ENCODE measurements at places on chromosomes 16 and 17.

DNA sequence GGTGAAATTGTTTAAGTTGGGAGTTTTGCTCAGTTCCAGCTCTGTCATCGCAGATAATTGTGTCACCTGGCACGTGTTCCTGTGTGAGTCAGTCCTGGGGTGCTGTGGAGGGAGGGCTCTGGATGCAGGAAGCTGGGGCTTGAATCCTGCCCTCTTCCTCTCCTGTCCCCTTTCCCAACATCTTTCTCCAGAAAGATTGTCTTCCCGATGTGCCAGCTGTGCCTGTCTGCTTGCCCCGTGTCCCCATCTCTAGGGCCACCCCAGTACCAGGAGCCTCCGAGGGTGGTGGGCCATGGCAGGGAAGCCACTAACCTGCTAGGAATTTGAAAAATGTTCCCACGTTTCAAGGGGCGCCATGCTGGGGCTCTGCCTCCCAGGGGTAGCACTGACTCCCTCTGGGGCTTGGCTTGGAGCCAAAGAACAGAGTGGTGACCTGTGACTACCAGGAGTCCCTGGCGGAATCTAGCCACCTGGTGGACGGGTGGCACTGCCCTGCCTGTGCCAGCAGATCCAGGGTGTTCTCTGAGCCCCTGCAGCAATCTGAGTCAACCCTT is 198.1 kb downstream of the ENGASE start:
- DNase-seq, result no peak

DNA sequence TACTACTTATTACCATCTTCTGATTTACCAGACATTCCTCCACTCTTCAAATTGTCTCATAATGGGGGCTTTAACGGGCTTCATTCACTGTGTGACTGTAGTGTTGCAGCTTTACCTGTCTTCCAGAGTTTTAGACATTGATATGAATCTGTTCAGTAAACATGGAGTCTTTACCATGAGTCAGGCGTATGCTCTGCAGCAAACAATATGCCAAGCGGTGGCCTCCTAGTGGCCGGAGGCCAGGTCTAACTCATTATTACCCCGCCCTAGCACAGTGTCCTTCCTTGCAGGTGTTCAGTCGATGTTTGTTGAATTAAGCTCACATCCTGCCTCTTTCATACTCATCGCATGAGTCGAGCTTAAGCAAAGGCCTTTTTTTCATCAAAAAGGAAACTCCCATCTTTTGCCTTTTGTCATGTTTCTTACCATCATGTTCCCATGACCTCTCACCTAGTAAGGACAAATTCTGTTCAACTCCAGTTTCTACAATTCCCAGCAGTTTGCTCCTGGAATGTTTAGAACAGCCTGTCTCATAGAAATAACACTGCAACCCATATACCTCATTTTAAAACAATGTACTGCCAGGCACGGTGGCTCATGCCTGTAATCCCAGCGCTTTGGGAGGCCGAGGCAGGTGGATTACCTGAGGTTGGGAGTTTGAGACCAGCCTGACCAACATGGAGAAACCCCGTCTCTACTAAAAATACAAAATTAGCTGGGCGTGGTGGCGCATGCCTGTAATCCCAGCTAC is 39.4 kb downstream of the TUBD1 start:
- DNase-seq, result peak; percentile 73

GRCh38 chr16:3439637-3440036 is 3.7 kb downstream of the ZNF597 start:
- no peak for DNase-seq

DNA sequence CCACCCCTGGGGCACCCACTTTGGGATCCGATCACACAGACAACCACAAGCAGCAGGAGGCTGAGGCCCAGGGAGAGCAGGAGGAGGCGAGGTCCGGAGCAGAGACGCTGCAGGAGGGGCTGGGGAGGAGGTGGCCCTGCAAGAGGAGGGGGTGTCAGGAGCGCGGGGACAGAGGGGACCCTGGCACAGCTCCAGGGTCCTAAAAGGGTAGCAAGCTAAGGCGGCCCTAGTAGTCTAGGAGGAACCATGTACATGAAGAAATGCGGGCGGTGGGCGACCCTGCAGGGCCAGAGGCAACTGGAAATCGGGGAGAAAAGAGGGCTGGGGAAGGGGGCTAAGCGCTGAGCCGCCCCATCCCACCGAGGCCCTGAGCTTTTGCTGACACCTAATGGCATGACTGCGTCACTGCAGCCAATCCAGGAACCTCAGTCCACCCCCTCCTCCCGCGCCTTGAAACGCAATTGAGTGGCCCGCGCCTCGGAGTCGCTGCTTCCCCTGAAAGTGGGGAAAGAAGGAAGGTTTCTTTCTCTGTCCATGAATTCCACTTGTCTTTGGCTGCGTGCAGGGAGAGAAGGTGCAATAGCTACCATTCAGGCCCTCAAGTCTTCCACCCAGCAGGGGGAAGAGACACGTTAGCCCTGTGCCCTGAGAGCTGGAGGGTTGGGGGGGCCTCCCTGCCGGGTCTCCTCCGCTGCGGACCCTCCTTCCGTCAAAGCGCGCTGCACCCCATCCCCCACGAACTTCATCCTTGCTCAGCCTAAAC is 1.8 kb downstream of the ASGR1 start:
- peak; percentile 67 for DNase-seq

DNA sequence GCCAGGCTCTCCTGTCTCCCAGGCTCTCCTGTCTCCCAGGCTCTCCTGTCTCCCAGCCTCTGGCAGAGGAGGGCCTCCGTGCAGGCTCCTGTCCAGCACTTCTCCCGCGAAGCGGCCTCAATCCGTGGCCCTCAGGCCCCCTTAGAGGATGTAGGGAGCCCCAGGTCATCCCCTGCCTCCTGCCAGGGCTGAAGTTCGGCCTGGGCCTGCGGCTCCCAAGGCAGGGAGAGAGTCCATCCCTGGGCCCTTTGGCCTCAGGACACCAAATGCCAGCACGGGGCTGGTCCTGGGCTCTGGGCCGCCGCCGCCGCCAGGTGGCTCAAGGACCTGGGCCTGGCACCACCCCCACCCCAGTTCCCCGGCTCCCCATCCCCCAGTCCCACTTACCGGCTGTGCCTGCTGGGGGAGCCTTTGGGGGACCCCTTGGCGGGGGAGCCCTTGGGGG is 370 bp downstream of the EVPL start:
- no peak for DNase-seq

GRCh38 chr16:51409001-51409675 is 258.1 kb upstream of the SALL1 start:
- no peak for DNase-seq

- DNase-seq, result no peak
These were observed 7.0 kb downstream of the ZNF768 start for GRCh38 chr16:30519120-30520049.

DNA sequence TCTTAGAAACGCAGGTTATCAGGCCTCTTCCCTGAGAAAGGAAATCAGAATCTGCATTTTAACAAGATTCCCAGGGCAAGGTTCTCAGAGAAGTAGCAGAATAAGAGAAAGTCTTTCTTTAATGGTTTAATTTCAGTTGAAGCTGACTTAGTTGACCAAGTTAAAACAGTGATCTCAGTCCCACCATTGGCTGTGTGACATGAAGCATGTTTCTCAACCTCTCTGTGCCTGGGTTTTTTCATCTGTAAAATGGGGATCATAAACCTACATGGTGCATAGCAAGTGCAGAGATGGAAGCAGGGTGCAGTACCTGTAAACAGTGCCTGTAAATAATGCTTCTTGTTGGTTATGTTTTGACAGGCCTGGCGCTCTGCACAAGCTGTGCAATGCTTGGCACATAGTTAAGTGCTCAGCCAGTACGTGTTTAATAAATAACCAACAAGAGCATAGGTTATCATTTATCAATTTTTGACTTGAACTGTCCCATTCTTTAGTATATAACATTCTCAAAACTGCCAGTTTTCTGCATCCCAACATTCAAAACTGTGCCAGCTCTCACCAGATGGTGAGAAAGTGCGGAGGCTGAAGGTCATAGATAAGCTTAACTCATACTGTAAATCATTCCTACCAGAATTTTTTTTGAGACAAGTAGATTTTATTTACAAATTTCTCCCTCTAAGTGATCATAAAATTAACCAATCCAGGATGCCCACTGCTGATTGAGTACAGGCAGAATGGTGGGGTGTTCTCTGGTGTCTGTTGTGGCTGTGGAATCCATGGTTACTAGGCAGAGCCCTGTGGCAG is 6.9 kb downstream of the C17orf67 start:
- DNase-seq, result no peak

DNA sequence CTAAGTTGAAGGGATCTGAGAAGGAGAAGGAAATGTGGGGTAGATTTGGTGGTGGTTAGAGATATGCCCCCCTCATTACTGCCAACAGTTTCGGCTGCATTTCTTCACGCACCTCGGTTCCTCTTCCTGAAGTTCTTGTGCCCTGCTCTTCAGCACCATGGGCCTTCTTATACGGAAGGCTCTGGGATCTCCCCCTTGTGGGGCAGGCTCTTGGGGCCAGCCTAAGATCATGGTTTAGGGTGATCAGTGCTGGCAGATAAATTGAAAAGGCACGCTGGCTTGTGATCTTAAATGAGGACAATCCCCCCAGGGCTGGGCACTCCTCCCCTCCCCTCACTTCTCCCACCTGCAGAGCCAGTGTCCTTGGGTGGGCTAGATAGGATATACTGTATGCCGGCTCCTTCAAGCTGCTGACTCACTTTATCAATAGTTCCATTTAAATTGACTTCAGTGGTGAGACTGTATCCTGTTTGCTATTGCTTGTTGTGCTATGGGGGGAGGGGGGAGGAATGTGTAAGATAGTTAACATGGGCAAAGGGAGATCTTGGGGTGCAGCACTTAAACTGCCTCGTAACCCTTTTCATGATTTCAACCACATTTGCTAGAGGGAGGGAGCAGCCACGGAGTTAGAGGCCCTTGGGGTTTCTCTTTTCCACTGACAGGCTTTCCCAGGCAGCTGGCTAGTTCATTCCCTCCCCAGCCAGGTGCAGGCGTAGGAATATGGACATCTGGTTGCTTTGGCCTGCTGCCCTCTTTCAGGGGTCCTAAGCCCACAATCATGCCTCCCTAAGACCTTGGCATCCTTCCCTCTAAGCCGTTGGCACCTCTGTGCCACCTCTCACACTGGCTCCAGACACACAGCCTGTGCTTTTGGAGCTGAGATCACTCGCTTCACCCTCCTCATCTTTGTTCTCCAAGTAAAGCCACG is 28.3 kb downstream of the STH start:
- DNase-seq, result no peak

- no peak for DNase-seq
These were observed 129.6 kb downstream of the CPPED1 start for GRCh38 chr16:12674071-12674470.

DNA sequence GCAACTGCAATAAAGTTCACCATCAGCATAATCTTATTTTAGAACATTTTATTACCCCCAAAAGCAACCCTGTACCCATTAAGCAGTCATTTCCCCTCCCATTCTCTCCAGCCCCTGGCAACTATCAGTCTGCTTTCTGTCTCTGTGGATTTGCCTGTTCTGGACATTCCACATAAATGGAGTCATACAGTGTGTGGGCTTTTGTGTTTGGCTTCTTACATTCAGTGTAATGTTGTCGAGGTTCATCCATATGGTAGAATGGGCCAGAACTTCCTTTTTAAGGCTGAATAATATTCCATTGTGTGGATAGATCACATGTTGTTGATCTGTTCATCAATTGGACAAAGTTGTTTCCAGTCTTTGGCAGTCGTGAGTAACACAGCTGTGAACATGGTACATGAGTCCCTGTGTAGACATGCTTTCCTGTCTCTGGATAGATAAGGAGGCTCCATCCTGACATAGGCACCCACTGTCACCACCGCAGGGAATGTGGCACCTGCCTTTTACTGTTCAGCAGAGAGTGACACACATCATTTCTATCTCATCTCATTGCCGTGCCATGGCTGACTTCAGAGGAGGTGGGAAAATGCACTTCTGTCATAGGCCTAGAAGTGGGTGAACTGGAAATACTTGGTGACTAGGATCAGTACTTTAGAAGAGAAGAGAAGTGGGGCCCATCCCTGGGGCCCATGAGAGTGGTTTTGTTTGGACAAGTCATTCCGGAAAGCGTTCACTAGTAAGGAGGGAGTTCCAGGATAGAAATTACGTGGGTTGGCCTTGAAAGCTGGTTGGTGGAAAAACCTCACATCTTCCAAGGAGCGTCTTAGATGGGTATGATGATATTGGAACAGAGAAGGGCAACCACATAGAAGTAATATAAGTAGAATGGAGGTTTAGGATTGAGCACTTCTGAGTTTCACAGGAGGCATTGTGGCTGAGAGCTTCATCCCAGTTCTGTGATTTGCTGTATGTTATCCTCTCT is 25.8 kb downstream of the EPN2 start:
- no peak for DNase-seq

DNA sequence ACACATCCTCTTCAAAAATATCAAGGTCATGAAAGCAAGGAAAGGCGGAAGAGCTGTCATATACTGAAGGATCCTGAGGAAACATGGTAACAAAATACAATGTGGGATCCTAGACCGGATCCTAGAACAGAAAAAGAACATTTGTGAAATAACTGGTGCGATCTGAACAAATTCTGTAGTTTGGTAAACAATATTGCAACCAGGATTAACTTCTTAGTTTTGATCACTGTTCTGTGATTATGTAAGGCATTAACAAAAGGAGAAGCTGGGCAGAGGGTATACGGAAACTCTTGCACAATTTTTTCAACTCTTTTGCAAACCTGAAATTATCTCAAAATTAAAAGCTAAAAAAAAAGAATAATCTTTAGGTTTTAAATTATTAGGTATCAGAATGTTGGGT is 109.7 kb downstream of the TRIM37 start:
- no peak for DNase-seq

- DNase-seq, result no peak
These were observed 16.0 kb upstream of the COPRS start for GRCh38 chr17:31875081-31875480.

DNA sequence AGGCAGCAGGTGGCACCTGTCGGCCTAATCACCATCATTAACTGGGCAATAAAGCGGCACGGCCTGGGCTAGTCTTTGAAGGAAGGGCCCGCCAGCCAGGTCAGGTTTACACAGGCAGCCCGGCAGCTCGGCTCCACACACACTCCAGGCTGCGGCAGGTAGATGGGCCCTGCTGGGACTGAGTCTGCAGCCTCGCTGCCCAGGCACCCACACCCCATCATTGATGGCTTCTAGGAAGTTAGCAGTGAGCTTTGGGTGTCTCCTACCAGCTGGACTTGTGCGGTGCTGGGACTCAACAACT is 6.8 kb upstream of the FOXN1 start:
- DNase-seq, result no peak

- no peak for DNase-seq
These were observed 3.5 kb upstream of the TRIM47 start for GRCh38 chr17:75881678-75882454.

DNA sequence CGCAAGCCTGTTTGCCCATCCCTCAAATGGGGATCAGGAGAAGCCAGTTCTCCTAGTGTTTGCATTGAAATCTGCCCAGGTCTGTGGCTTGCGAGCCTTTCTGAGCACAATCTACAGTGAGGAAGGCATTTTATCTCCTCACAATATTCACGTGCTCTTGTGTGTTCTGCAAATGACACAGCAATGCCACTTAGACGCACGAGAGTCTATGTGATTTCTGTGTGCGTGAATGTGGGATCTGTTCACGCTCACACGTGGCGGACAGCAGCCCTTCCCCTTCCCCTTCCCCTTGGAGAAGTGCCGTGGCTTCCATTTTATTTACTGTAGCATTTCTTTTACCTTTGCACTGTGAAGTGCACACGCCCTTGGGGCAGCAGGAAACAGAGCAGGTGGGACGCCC is 17.7 kb upstream of the CBFA2T3 start:
- DNase-seq, result no peak

All from activated naive CD4-positive, alpha-beta T cell treated with anti-CD3 and anti-CD28 coated beads, Interleukin-2, amount 50 U/mL, for 16 hours (primary cell).